Activated CD8-positive, alpha-beta T cell treated with anti-CD3 and anti-CD28 coated beads, Interleukin-2, amount 10 ng/mL, durations not matched to agents 7 days and 5 days (primary cell): ENCODE measurements at places on chromosomes 4 and X.

DNA sequence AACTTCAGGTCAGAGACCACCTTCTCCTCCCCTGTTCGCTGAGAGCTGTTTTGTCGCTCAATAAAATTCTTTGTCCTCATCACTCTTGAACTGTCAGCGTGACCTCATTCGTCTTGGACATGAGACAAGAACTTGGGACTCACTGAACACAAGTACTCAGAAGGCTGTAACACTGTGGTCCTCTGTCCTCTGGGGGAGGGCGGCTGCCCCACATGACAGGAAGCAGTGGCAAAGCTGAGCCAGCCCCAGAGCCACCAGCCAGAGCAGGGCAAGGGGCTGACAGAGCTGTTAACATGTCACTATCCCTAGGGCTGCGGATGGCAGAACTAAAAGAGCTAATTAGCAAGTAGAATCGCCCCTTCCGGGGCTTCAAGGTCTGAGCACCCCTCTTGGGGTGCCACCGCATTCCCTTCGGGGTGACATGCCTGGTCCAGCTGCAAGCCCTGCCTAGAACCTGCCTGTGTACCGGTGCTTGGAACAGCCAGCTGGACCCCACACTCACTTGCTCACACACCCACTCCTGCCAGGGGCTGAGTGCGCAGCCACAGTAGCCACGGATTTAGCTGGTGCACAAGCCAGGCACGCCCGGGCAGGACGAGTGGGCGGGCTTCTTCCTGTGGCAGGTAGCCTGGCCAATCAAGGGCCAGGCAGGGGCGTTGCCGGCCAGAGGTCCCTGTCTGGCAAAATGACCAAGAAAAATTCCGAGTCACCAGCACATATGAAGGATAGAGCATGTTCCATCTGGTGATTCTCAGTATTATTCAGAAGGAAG, 648.6 kb upstream of the AGA start:
- DNase-seq: no peak

DNA sequence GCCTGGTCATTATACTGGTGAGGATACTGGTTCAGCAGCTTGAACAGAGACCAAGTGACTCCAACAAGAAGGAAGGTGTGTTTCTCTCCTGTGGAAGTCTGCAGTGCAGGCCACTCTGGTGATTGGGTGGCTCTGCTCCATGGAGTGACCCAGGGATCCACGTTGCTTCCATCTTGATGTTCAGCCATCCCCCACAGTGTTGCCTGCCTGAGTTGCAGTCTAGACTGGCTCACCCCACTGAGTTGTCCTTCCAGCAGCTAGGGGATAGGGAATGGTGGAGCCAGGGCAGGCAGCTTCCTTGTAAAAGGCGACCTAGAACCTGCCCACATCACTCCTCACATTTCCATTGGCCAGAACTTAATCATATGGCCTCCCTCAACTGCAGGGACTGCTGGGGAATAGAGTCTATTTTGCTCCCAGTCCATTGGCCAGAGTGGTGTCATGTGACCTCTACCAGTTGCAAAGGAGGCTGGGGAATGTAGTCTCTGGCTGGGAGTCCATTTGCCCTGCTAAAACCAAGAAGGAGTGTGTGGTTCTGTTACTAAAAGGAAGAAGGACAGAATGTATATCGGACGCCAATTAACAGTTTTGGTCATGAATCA, 8.0 kb downstream of the MAN2B2 start:
- no peak for DNase-seq

GRCh38 chr4:95693594-95693993, 144.8 kb upstream of the UNC5C start:
- DNase-seq: no peak

DNA sequence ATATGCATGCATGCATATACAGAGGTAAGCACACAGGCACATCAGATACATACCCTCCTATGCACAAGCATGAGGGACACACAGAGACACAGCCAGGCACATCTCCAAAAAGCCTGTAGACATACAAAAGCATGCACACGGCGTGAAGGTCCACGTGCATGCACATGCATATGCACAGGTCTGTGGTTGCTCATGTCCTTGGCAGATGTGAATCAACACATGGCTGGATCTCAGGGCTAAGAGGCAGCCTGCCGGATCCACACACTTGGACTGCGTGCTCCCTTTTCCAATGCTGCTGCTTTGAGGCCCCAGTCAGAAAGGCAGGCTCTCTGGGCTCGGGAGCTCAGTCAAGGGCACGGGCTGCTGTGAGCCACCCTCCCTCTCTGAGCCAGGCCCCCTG, 3.6 kb downstream of the STARD8 start:
- no peak for DNase-seq

GRCh38 chr4:31175242-31175910, 455.2 kb downstream of the PCDH7 start:
- no peak for DNase-seq

DNA sequence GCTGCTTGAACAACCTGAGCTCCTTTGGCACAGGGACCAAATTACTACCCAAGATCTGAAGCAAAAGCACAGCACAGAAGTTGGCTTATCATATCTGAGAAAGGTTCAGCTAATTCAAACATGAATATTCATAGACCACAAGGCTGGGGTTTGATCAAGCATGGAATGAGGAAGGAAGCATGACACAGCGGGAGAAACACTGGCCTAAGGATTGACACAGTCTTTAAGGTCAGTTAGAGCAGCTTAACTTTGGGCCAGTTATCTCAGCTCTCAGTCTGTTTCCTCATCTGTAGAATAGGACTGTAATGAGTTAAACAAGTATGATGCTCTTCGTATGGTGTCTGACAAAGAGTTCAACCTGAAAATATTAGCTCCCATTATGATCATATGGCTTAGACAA, 88.5 kb upstream of the CBR4 start:
- DNase-seq: no peak

DNA sequence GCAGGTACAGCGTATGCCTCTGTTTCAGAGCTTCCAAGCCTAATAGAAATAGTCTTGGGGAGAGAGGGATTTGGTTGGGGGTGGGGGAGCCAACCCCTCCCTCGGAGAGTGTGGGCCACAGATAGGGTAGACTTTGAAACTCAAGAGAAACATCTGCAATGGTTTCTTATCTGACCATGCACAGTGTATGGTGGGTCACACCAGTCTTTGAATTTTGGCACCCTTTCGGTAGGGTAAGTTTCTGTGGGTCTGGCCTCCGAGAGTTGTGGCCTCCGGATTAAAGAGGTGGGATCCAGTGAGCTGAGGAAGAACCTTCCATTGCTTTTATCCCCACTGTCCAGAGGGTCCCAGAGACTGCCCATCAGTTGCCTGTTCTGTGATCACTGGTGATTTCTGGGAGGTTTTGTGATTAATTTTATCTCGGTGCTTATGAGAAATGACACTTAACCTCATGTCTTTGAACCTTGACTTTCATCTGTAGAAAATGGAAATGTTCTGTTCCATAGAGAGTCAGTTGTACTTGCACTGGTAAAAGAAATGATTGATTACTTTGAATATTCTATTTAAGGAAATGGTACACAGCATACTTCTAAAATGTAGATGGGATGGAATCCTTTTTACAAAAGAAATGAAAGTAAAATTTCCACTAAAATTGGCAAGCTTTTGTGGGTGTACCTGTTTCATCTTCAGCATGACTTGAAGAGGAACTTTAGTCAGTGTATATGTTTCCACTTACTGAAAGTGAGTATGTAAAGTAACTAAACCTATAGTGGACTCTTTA, 62.7 kb downstream of the TMEM131L start:
- no peak for DNase-seq

DNA sequence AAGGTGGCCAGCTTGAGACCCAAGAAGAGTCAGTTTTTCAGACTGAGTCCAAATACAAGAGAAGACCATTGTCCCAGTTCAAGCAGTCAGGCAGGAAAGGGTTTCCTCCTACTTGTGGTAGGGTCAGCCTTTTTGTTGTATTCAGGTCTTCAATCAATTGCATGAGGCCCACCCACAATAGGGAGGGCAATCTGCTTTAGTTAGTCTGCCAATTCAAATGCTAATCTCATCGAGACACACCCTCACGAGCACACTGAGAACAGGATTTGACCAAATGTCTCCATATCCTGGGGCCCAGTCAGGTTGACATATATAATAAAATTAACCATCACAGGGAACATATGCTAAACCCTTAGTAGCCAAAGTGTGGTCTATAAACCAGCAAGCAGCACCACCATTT, 75.3 kb upstream of the FRMPD3 start:
- DNase-seq: no peak

GRCh38 chr4:126850286-126850685, 782.5 kb upstream of the INTU start:
- DNase-seq: no peak

DNA sequence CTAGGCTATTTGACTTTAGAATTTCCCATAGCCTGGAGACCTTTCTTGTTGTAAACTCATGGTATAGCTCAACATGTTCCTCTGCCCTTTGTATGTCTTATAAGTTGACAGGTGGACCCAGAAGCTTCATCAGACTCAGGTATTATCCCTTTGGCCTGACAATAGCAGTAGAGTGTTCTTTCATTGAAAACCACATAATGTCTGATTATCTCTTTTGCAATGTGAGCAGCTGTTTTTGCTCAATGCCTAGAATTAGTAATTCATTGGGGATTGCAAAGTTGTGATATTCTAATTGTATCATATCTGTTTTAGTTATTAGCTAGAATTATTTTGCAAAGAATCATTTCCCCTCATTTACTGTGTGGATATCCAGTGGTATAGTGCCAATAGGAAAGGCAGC, 27.5 kb downstream of the TBC1D19 start:
- no peak for DNase-seq

GRCh38 chr4:18582841-18583240, 561.3 kb upstream of the LCORL start:
- no peak for DNase-seq

GRCh38 chr4:42732776-42733175, 75.9 kb upstream of the ATP8A1 start:
- no peak for DNase-seq

- peak; percentile 67 for DNase-seq
Observed at GRCh38 chrX:65750674-65751469, 83.4 kb downstream of the MSN start.

GRCh38 chr4:185685804-185686203, 126.2 kb downstream of the SORBS2 start:
- no peak for DNase-seq

GRCh38 chr4:145418739-145419138, 62.9 kb upstream of the SMAD1 start:
- DNase-seq: no peak

DNA sequence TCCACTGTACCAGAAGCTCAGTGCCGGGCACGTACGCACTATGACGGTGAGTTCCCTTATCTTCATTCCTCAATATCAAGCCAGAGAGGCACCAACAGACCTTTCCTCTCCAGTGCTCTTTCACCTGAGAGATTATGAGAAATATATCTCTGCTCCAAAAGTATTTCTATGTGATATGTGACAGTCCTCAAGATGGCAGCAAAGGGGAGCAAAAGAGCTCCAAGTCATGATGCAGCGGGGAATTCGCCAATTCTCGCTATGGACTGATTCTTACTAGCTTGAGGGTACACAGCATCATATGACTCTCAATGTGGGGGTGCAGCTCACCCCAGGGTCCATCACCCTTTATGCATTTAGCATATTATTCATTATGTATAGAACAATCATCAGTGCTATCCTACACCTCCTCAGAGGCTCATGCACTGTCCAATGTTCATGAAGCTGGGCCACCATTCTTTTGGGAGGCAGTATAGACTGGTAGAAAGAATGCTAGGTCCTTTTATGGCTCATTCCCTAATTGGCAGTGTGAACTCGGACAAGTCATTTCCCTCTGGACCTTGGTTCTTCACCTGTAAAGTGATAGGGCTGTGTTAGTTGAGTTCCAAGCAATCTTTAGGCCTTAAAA, 12.8 kb upstream of the IQSEC2 start:
- DNase-seq: peak; percentile 26

GRCh38 chrX:45126158-45126557, 74.5 kb downstream of the DIPK2B start:
- no peak for DNase-seq

GRCh38 chrX:20347481-20347880, 80.8 kb upstream of the RPS6KA3 start:
- no peak for DNase-seq

GRCh38 chr4:18440527-18441202, 419.1 kb upstream of the LCORL start:
- no peak for DNase-seq

- DNase-seq: peak; percentile 14
Observed at GRCh38 chr4:2253160-2254084, 8.5 kb downstream of the MXD4 start.

DNA sequence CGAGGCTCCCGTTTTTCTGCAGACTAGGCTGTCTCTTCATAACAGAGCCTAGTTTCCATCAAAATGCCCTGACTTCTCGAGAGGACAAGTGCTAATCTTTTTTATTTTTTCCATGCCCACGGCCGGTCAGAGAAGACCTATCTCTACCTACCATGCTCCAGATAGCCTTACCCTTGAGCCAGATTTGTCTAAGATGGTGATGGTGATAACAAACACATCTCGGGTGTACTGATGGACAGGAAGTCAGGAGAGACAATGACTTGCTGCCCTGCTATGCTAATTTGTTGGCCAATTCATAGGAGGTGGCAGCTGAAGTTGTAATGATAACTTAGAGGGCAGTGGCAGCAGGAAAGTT, 42.2 kb upstream of the NKRF start:
- no peak for DNase-seq

- peak; percentile 21 for DNase-seq
Observed at GRCh38 chrX:132463411-132463810, 25.4 kb downstream of the MBNL3 start.

DNA sequence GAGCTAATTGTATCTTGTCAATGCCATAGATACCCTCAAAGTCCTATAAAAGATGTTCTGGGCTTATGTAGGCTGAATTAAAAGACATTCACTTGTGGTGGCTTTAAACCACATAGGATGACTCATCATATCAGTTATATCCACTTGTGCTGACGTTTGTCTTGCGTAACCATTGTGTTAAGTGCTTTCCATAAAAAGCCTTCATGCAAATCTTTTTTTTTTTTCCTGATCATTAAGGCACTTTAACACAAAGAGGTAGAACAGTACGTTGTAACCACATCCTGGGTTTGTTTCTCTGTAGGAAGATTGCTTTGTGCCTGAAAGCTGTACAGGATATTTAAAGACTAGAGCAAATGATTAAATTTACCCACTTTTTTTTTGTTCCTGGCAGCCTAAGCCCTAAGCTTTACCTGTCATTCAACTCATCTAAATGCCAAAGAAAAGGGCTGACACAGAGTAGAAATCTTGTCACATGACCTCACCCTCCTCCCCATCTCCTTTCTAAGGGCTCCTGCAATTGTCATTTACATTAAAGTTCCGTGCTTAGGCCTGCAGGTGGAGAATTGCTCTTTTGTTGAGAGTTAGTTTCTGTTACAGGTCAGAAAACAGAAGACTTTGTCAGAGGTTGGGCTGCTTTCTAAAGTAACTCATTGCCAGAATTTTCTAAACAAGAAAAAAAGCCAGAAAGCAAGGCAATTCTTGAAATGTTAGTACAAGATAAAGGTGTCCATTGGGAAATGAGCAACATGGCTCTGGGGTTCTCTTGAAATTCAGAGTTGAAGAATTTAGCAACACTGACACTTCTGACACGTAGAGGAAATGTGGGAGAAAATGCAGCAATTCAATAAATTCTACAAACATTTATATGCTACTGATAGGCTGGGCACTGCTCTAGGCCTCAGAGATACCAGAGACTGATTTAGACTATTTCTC, 555.6 kb downstream of the PPARGC1A start:
- peak; percentile 56 for DNase-seq

- DNase-seq: peak; percentile 83
Observed at GRCh38 chr4:1249148-1249730, 309 bp upstream of the CTBP1 start.

GRCh38 chr4:185124006-185124405, 19.1 kb upstream of the SLC25A4 start:
- no peak for DNase-seq

- DNase-seq: no peak
Observed at GRCh38 chr4:141216002-141216761, 4.5 kb upstream of the ZNF330 start.

- no peak for DNase-seq
Observed at GRCh38 chr4:3107691-3108121, 33.2 kb downstream of the HTT start.
